NCI-H1105 (cell line): ENCODE measurements at places on chromosomes 1 and 21.

DNA sequence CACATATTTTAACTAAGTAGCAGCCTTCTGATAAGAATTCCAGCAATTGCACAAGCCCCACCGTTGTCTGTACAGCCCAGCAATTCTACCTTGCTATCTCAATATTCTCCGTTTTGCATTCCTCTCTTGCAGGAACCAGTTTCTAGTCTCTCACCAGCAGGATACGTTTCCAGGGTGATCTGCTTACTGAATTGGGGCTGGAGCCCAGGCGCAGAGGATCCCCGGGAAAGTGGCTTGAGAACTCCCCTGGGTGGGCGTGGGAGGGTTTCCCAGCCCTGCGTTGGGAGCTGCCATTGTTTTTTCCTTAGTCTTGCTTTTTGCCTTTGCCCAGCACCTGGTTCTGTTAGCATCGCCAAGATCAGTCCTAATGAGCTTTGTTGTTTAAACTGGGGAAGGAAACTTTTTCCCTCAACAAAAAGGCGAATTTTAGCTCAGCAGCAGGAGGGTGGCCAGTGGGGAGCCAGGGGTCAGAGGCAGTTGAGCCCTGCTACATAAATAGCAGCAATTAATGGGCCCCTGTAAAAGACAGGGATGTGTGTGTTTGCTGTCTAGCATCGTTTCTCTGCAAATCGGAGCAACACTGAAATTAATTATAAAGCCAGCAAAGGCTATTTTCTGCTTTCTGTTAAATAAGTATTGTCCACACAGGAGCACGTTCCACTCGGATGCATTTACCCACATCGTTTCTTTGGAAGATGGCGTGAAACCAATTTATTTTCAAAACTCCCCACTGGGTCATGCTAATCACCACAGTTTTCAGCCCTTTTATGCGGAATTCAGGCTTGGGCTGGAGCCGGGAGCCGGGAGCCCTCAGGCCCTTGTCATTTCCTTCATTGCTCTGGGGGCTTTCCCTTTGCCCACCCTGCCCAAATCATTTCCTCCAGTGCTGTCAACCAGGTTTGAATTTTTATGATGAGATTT lies 36.6 kb downstream of the HUNK start:
- DNase-seq: no peak

GRCh38 chr1:15684468-15685291 lies 560 bp downstream of the PLEKHM2 start:
- no peak for DNase-seq

- DNase-seq: no peak
Observed at GRCh38 chr1:21041541-21041940, 135.2 kb downstream of the EIF4G3 start.

GRCh38 chr1:3019007-3019515 lies 2.2 kb upstream of the ACTRT2 start:
- DNase-seq: no peak

- no peak for DNase-seq
Observed at GRCh38 chr1:159532922-159533321, 2.9 kb downstream of the OR10J5 start.

DNA sequence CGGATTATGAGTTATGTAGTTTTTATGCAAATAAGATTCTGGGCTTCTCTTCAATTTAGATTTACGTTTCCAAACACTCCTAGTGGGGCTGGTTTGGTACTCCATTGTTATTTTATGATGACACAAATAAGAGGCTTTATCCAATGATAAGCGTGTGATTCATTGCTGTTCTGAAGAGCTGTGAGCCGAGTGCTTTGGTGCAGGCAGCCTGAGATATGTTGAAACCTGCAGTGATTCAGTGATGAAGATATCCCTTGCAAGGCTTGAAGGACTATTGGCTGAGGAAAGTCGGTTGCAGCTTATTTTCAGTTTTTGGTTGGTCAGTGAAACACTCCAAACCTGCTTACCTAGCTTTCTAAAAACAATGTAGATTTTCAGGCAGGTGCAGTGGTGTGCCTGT lies 112.2 kb downstream of the RYR2 start:
- no peak for DNase-seq

DNA sequence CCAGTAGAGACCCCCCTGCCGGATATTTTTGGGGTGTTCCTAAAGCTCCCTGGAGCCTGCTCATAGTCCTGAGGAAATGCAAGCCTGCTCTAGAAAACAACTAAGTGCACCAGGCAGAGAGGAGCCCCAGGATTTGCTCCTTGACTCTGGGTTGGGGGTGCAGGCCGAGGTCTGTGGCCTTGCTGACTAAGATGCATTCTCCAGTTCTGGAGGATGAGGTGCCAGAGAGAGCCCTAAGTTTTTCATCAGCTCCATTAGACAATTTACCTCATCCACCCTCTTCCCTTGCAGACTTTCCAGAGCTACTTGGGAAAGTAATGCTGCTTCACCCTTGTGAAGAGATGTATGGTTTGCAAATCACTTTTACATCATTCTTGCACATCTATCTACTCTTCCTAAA lies 9.1 kb downstream of the TUFT1 start:
- no peak for DNase-seq

DNA sequence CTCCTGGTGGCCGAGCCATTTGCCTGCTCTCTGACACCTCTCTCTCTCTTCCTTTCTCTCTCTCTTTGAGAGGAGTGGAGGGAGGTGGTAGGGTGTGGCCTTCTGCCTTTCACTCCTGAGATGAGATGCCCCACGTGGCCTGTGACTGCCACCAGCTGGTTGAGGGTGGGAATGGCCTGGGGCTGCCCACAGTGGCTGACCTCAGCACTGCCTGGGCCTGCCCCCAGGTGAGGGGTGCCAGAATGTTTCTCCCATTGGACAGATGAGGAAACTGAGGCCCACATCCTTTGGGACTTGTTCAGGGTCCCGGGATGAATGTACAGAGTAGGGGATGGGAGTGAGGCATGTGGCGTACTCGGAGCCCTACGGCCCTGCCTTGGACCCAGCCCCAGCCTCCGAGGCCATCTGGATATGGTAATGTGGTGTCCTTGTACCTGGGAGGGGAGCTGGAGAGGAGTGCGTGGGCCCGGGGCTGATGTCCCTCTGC lies 12.7 kb upstream of the C1orf167 start:
- peak; percentile 2 for DNase-seq

- no peak for DNase-seq
Observed at GRCh38 chr1:175599212-175599705, 144.1 kb downstream of the TNR start.

- DNase-seq: no peak
Observed at GRCh38 chr1:161084597-161084988, 4.8 kb downstream of the NECTIN4 start.

DNA sequence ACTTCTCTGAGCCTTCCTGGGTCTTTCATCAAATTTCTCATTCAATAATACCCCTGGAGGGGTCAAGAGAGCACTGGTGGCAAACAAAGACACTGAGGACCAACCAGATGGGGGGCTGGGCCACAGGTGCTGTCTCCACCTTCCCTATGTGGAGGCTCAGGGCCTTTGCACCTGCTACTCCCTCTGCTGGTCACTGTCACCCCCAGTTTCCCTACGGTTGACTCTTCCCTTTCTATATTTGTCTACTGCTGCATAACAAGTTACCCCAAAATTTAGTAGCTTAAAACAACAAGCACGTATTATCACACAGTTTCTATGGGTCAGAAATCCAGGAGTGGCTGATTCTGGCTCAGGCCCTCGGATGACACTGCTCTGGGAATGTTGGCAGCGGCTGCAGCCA lies 138.8 kb upstream of the RUNX3 start:
- DNase-seq: no peak

DNA sequence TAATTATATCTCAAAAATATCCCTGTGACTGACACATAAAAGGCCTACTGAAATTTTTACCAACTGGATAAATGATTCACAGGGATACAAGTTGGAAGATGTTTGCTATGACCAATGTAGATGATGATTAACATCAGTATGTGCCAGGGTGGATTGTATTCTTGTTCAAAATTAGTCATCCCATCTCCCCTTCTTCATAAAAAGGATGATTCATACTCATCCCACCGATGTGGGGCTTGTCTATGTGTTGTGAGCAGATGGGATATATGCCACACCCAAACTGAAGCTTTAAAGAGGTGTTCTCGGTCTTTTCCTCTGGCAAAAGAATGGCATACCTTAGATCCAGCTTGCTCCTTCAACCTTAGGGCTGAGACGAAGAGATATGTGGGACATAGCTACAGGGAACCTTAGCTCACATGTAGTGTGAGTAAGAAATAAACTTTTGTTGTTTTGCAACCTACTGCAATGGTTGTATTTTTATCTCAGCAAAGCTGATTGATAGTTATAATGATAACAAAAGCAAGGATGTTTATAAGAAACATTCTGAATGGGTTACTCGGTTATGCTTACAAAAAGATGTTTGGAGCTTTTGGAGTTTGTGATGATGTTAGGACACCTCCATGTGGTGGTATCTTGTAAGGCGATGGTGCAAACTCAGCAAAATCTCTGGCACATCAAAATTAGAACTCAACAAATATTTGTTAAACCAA lies 29.4 kb downstream of the SPATA17 start:
- no peak for DNase-seq

GRCh38 chr1:215345766-215346165 lies 221.3 kb upstream of the KCTD3 start:
- no peak for DNase-seq

GRCh38 chr1:67850611-67851075 lies 17.4 kb upstream of the GNG12 start:
- DNase-seq: peak; percentile 33

- DNase-seq: no peak
Observed at GRCh38 chr1:18926315-18927081, 24.1 kb upstream of the ALDH4A1 start.

GRCh38 chr1:64675718-64676345 lies 69.0 kb upstream of the RAVER2 start:
- DNase-seq: no peak

DNA sequence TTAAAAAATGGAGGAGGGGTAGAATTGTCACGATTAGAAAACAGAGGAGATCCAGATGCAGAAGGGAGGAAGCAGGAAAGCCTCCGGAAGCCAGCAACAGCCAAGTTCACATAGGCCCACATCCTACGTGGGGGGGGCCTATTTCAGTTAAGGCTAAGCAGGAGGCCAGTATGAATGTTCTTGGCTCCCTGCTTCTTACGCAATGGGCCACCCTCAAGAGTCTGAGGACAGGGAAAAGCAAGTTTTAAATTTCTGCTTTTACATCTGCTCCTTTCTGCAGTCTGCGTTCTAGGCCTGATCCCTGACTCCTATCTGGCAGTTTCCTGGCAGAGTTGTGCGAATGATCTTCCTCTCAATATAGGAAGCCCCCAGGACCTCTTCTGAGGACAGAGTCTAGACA lies 30.6 kb downstream of the RABIF start:
- no peak for DNase-seq

DNA sequence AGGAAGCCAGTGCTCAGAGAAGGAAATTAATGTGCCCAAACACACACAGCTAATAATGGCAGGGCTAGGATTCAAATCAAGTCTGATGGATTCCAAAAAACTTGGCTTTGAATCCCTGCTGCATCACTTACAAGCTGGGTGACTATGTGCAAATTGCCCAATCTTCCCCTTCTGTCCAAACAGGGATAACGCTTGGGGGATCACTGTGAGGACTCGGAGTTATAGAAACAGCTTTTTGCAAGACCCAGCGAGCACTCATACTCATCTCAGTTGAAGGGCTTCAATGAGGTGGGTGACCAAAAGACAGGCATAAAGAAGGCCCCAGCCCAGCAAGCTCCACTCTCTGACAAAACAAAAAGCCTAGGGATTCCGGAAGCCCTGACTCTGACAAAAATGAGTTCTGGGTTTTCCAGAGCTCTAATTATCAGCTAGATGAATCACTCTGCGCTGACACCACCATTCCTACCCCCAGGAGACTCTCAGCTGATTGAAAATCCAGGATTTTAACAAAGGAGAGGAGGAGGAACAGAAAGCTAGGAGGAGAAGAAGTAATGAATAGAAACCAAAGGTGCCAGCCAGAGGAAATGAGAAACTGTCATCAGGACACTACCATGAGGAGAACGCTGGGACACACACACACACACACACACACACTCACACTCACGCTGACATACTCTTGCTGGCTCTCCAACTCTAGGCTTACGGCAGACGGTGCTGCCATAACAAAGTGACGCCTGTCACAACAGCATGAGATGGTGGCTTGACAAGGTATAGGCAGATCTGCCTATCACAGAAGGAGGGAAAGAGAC lies 1.6 kb upstream of the STK40 start:
- DNase-seq: no peak

GRCh38 chr21:32410916-32411315 lies 1.6 kb upstream of the EVA1C start:
- DNase-seq: no peak

DNA sequence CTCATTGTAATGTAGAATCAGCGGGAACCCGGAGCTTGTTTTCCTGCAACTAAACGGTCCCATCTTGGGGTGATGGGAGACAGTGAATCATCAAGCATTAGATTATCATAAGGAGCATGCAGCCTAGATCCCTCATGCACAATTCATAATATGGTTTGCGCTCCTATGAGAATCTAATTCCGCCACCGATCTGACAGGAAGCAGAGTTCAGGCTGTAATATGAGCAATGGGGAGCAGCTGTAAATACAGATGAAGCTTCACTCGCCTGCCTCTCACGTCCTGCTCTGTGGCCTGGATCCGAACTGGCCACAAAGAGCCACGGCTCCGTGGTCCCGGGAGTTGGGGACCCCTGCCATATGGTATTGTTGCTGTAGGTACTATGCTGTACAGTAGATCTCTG lies 1.6 kb downstream of the IFI44 start:
- DNase-seq: no peak

- peak; percentile 20 for DNase-seq
Observed at GRCh38 chr1:181504399-181504842, 21.1 kb downstream of the CACNA1E start.

DNA sequence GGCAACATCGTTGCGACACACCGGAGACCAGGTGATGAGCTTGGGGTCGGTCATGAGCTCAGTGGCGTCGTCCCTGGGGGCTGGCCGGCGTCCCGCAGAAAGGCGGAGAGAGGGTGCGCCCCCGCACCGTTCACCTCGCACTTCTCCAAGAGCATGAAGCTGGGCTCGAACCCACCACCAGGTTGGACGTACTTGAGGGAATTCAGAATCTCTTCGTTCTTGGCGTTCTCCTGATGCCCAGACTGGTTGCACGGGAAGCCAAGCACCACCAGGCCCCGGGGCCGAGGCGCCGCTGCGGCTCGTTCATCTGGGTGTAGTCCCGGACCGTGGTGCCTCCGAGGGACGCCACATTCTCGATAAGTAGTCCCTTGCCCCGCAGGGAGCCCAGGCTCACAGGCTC lies 176.6 kb upstream of the ADAMTS5 start:
- DNase-seq: no peak
